Smooth muscle cell of the brain vasculature (primary cell): ENCODE measurements at places on chromosomes 12 and 14.

- DNase-seq = no peak
Measured at GRCh38 chr14:59601056-59601455, 24.4 kb upstream of the CCDC175 start.

- no peak for DNase-seq
Measured at GRCh38 chr12:103680591-103681141, 93.6 kb downstream of the STAB2 start.

DNA sequence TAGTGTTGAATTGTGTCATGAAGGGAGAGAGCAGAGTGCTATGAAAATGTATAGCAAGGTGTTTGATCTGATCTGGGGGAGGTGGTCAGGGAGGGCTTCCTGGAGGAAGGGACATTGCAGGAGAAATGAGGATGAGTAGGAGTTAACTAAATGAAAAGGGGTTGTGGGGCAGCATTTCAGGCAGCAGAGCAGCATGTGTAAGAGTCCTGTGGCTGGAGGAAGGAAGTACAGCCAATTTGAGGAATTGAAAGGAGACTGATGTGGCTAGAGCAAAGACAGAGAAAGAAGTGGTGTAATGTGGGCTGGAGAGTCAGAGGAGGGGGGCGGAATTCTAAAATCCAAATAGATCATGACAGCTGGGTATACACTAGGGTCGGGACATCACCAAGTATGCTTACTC lies 20.5 kb downstream of the NPC2 start:
- no peak for DNase-seq

GRCh38 chr14:32865827-32866376 lies 72.8 kb upstream of the NPAS3 start:
- DNase-seq = no peak

DNA sequence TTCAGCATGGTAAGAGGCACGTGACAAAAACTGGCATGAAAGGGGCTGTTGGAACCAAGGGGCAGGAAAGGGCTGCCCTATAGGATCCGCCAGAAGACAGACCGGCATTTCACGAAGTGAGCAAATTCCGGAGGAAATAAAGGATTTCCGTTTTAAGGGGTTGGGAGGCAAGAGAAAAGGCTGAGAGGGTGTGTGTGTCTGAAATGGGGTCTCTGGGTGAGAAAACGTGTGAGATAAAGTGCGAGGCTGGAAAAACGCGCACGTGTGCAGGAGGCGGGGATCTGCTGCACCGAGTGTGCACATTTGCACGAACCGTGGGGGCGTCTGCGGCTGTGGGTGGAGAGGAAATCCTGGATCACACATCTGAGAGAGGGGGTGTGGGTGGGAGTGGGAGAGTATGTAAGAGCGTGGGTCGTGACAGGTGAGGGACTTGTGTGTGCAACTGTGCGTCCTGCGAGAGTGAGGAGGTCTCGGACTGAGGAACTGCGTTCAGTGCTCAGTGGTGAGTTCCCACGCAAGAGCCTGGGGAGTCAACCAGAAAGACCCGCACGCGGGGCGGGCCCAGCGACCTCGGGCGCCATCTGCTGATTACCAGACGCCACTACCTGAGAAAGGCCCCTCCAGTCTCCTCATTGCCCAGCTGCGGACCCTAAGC lies 37.0 kb upstream of the P2RX7 start:
- peak; percentile 9 for DNase-seq

DNA sequence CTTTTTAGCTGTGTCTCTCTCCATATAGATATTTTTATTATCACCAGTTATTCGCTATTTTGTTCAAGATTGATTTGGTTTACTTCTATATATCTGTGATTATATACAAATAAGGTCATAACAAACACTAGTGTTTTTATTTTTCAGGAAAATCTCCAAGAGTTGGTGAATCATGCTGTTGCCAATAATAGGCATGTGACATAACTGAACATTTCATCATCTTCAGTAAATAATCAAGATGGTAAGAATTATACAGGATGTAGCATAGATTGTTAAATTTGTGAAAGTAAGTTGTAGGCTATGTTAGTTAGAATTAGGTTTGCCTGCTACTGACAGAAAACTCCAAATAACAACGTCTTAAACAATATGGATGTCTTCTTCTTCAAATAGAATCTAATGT lies 240.9 kb upstream of the PDE3A start:
- DNase-seq = no peak

- no peak for DNase-seq
Measured at GRCh38 chr12:115335048-115335447, 651.1 kb upstream of the TBX3 start.

GRCh38 chr12:107597695-107598410 lies 87.7 kb upstream of the PWP1 start:
- DNase-seq = no peak

- DNase-seq = no peak
Measured at GRCh38 chr12:121579981-121580868, 598 bp downstream of the KDM2B start.

DNA sequence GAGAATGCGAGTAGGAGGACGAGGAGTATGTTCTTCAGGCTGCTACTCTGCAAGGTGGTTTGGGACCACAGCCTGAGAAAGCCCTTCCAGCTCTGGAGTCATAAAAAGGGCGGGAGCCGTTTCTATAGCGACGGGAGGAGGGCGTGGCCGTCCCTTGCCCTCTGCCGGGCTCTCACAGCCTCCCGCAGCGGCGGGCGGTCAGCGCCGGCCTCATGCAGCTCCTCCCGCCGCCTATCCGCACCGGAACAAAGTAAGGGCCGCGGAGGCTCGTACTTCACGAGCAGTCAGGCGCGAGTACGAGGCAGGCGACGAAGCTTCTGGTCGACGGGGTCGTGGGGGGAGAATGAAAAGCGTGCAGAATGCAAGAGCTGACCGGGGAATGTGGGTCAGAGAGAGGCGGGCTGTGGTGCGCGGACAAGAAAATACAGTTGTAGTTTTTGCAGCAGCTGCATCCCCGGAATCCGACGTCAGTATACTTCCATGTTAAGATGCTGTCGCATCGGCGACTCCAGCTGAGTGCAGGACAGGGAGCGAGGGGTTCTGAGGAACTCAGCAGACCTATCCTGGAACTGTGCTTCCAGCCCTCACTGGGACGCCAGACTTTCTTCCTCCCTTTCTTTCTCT lies at the start of gene DYRK4:
TSS of gene DYRK4 (plus strand) at position 175 of the 624 bp plus-strand sequence. CDS start at position 213, 38 bp downstream.
- DNase-seq = peak; percentile 50

GRCh38 chr12:76081909-76082308 lies 2.6 kb downstream of the NAP1L1 start:
- DNase-seq = no peak

DNA sequence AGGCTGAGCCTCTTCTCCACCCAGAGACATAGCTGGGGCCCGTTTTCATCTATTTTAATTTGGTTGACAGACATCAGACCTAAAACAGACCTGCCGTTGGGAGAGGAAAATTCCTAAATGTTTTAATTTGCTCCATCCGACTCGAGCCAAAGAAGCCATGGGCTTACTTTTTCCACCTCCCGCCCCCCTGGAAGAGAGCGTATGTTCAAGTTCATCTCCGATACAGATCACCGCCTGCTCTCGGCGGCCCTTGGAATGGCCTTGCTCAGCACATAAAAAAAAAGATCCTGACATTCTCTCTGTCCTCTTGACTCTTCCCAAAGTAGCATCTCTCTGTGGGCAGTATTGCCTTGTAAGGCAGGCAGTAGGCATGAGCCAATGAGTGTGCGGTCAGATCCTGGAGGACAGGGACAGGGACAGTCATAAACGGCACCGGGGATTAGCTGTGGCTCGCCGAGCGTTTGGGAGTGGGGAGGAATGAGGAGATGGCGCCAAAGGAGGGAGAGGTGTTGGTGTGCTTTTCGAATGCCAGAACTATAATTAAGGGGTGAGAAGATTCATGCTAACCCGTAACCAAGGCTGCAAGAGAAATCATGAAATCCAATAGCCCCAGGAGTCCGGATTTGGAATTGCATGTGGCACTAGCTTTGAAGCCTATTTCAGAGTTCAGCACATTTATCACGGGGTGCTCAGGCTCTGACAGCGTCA lies 47.9 kb upstream of the MEG3 start:
- no peak for DNase-seq

- no peak for DNase-seq
Measured at GRCh38 chr14:103634156-103634555, 5.1 kb downstream of the KLC1 start.

GRCh38 chr14:67050896-67051295 lies 138.3 kb upstream of the GARIN2 start:
- no peak for DNase-seq

- DNase-seq = no peak
Measured at GRCh38 chr12:109521831-109522230, 44.4 kb downstream of the UBE3B start.

DNA sequence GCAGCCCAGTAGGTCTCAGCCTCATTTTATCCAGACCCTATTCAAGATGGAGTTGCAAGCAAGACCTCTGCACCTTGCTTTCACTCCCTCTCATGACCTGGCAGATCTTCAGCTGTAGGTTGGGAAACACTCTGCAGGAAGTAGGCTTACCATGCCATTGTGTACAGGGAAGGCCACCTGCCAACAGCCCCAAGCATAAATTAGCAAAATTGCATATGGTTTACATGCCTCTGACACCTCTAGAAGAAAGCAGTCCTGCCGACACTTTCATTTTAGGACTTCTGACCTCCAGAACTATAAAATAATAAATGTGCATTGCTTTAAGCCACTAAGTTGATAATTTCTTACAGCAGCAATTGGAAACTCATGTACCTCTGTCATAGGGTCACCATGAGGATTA lies 96.9 kb downstream of the SLC15A4 start:
- no peak for DNase-seq

DNA sequence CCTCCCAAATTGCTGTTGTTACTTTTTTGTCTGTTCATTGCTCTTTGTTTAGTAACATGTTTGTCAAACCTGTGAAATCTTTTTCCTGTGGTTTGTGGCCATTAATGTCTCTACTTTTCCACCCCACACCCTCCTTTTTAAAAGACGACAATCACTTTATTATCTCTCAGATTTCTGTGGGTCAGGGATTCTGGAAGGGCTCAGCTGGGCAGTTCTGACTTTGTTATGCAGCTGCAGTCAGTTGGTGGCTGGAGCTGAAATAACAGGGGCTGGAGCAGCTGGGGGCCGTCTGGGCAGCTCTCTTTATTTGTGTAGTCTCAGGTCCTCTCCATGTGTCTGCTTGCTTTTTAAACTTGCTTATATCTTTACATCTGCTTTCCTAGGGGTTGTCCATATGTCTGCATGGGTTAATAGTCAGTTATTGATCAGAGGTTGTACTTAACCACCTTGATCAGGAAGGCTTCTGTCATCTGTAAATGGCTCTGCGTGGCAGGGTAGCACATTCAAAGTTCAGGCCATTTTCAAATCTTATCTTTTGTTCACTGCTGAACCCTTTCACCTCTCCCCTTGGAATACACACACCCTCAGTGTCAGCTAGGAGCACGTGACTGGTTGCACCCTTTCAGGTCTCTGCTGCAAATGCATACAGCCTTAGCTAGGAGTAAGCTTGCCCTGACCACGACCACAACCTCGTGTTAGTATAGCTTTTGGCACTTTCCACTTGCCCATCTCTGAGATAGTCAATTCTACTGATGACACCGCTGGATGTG lies 27.9 kb downstream of the BORCS5 start:
- peak; percentile 46 for DNase-seq

GRCh38 chr14:30876692-30877091 lies 2.3 kb downstream of the COCH start:
- no peak for DNase-seq

GRCh38 chr14:54840336-54840735 lies 62.3 kb downstream of the GCH1 start:
- DNase-seq = no peak

DNA sequence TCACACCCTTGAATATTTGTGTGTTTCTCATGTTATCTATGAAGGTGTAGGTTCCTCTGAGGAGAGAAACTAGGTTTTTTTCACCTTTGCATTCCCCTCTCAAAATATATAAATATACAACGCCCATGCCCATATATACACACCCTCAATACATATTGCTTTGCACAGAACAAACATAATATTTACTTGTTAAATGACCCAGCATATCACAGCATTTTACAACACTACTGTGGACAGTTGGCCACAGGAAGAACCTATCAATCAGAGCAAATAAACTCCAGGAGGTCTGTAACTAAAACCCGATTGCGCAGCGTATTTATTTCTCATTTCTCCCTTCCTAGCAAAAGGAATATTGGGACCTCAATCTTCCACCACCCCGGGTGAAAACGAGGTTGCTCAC lies 196.0 kb downstream of the SLC5A8 start:
- no peak for DNase-seq
